ENCODE measurements at places on chromosomes 4 and X. TPM values are rescaled to one million over a fixed set of nuclear protein-coding genes. Genes with fewer than 3 reads are reported as not detected.

Gene CT55
- not detected for total RNA-seq

Gene MTTP
- total RNA-seq, result not detected

Gene IL1RAPL1
- not detected for total RNA-seq

Gene AREG
- not detected for total RNA-seq

Gene VCX2
- not detected for total RNA-seq

Gene NDST4
- not detected for total RNA-seq

Gene NIPAL1
- 0.70 TPM for total RNA-seq

Gene TMEM184C
- total RNA-seq, result 19.3 TPM

Gene RAB9B
- 0.79 TPM for total RNA-seq

Gene ARX
- total RNA-seq, result not detected

Gene MUC7
- total RNA-seq, result not detected

Gene NRK
- not detected for total RNA-seq

Gene TACC3
- 203 TPM for total RNA-seq
